Transverse colon (tissue), 4 donors: ENCODE measurements at places on chromosomes 7 and 10.

DNA sequence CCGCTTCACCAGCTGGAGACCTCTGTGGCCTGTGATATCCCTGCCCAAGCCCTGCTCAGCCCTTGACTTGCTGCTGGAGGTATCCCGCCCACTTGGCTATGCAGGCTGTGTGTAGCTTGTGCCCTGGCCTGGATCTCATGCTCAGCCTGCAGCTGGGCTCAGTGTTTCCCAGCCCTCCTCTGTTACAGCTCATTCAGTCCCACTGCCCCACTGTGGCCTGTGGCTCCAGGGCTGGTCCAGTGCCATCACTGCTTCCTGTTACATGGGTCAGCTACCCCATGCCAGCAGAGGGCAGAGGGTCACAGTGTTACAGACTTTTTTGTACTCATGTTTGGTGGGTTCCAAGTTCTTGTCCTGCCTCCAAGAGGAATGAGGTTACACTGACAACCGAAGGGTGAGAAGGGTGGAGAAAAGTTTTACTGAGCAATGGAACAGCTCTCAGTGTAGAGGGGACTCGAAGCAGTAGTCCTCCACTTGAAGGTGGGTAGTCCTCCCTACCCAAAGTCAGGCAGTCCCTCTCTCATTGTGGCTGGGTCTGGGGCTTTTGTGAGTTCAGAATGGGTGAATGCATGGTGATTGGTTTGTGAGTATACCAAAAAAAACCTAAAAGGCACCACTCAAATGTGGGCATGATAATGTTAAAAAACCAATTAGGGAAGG is 100.4 kb downstream of the ANKRD7 start:
- no peak for DNase-seq

GRCh38 chr10:118209215-118209614 is 132.9 kb downstream of the FAM204A start:
- no peak for DNase-seq

DNA sequence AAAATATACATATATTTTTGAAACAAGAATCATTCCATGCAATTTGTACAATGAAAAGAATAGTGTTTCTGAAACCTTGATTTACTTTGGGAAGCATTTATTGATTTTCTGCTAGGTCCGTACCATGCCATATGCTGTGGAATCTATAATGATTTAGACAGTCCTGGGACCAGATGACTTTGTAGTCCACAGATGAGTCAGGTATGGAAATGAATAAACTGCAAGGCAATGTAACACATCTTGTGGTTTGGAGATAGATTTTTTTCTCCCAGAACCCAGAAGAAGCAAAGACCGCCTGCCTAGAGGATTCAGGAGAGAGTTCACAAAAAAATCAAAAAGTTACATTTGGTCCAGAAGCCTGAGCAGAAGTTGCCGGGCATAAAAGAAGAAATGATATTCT is 190.4 kb downstream of the GPR37 start:
- DNase-seq, result no peak

DNA sequence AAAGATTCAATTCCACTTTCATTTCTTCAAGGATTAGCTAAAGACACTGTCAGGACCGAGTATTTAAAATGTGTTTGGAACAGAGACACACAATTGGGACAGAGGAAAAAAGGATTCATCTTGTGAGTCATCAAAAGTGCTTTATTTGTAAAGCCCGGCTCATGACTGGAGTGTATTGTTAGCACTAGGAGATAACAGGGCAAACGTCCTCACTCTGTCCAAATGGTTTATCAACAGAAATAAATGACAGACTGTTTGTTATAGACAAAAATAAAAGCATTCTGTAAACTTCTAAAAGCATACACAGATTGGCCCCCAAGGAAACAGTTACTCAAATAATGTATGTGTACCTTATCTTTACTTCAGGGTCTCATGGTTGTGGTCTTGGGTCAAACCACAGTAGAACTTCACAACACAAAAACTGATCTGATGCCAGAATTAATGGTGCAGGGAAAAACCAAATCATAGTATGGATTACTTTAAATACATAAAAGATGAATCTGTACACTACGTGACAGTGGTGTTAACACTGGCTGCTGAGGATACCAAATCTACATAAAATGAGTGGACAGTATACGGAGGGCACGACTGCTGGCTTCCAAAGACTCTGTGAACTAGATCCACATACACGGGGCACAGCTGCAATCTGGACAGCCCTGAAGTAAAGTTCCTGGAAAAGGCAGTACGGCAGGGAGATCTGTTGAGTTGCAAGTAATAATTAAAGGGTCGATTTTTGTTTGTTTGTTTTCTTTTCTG is 179.4 kb downstream of the PIP4K2A start:
- no peak for DNase-seq

- no peak for DNase-seq
These were observed 62.1 kb upstream of the STEAP1B start for GRCh38 chr7:22561895-22562593.

DNA sequence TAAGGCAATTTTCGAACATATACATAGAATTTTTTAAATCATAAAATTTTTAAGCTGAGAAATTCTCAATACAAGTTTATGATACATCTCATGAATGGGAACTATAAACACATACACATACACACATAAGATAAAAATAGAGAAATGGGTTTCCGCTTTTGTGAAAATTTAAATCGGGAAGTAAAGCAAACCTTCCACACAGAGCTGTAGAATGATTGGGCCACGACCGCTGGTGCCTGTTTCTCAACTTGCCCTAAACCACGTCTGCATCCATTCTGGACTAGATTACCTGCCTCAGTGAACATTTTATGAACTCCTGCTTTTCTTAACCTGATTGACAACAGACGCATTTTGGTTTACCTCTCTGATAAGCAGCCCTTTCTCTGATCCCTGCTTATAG is 264.4 kb downstream of the SKAP2 start:
- DNase-seq, result no peak

GRCh38 chr7:114530057-114530611 is 115.5 kb downstream of the FOXP2 start:
- no peak for DNase-seq

DNA sequence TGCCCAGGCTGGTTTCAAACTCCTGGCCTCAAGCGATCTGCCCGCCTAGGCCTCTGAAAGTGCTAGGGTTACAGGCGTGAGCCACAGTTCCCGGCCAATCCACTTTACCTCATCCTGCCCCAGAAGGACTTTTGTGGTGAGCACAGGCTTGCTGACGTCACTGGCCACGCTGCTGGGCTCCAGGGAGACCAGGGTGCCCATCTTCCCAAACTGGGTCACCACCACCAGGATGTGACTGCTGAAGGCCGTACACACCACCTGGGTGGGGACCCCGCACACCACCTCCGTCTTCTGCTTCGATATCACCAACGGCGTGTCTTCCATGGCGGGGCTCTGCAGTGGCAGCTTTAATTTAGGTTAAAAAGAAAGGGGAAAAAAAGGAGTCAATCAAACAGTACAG is 816 bp downstream of the PSMG3 start:
- DNase-seq, result no peak

DNA sequence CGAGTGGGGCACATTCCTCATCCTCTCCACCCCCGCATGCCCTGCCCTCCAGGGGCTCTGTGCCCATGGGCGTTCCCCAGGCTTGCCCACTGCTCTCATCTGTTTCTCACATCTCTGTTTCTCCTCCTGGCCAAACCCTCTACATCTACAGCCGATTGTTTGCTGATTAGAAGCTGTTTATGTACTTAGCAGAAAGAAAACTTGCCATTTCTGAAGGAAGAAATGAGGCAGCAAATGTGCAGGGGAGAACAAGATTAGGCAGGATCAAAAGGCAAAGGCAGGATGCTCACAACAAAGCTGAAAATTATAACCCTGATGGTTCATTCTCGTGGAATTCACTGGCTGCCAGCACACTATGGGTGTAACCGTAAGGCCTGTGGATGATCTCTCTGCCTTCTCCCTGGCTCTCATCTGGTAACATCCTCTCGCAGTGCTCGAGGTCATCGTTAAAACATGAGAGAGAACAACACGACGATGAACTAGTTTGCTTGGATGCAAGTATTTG is 111.6 kb upstream of the KLF14 start:
- DNase-seq, result no peak

GRCh38 chr7:156220701-156221100 is 408.4 kb upstream of the SHH start:
- no peak for DNase-seq

GRCh38 chr10:119274519-119275045 is 67.2 kb downstream of the GRK5 start:
- no peak for DNase-seq

- no peak for DNase-seq
These were observed 52.7 kb downstream of the GNA12 start for GRCh38 chr7:2791390-2791789.

DNA sequence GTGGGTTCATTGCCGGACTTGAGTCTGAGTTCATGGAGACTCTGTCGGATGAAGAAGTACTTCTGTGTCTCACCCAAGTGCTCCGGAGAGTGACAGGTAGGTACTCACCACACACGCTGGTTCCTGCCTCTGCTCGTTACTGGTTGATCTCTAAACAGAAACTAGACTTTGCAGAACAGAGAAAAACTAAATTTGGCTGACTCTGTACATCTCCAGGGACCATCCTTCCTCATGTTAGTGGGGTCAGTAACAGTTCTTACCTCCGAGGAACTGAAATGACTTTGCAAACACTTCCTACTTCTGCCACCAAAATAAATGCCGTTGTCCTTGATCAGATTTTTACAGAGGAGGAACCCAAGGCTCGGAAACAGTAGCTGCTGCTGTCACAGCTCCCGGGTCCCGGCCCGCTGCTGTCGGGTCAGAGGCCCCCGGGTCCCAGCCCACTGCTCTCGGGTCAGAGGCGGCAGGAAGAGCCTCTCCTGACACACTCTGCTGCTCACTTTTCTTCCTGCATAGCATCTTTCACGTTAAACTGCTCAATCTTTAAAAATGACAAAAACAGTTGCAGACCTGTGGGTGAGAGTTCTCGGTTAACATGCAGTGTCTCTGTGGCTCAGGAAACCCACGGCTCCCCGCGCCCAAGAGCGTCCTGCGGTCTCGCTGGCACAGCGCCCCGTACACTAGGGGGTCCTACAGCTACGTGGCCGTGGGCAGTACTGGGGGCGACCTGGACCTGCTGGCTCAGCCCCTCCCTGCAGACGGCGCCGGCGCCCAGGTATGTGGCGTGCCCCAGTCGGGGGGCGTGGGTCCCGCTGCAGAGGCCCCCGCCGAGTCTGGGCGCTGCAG is 4.8 kb upstream of the MTG1 start:
- peak; percentile 57 for DNase-seq

DNA sequence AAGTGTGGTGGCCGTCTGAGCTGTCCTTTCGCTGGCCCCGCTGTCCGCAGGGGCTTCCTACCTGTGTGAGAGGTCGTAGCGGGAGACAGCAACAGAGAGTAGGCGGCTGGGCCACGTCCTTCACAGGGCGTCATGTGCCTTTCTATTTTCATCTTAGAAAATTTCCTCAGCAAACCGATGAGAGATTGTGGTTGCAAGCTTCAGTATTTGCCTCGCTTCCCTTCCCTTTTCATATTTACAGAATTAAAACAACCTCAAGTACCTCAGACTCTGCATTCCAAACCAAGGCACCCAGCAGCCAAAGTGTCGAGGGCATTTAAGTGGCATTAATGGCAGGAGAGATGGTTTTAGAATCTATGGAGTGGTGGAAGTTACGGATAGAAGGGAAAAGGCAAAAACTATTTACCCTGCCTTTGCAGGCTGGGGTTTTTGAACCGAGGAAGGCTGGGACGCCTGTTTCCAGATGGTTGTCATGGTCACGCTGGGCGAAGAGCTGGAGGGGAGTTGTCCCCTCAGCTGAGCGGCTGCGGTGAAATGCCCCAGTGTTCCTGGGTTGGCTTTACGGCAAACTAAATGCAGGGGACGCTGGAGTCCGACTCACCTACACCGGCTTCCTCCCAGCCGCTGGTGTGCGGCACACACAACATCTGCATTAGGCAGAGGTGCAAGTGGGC is 41.9 kb downstream of the WIPI2 start:
- DNase-seq, result peak; percentile 56

DNA sequence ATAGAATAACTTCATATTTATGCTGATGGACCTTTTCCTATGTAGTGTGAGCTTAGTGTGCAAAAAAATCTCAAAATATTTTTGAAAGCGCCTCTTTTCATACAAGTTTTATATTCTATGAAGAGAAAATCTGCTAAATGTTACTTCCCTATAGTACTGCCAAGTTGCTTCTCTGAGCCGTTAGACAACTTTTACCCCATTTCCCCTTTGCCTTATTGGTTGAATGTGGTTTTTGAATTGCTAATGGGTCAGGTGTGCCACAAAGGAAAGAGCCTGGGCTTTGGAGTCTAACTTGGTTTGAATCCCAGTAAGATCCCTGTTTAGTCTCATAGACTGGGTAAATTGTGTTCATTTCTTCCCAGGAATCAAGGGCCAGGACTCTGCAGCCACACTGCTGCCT is 261.5 kb downstream of the SNX10 start:
- DNase-seq, result no peak
